ENCODE measurements at places on chromosomes 2 and 18.

DNA sequence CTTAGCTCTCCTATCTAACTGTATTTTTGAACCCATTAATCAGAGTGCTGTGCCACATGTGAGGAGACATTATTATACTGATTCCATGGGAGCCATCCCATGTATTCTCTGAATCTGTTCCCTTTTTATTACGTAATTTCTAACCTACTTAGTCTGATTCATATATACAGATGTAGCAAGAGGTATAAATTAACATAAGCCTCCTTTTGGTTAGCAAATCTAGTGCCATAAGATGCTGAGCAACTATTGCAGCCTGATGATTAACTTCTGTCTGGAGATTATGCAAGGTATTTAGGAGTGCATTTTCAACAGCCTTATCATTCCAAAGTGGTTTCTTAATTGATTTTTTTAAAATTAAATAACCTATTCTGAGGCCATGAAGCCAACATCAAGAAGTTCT is 114.1 kb upstream of the MSH2 start:
- no peaks in the 10 kb centered on the region for H3K36me3 ChIP-seq
- no peak overlapping the region for H3K27ac ChIP-seq
- DNase-seq = no peak
- no peaks in the 10 kb centered on the region for H3K4me1 ChIP-seq
- H3K27me3 ChIP-seq = no peaks in the 10 kb centered on the region

DNA sequence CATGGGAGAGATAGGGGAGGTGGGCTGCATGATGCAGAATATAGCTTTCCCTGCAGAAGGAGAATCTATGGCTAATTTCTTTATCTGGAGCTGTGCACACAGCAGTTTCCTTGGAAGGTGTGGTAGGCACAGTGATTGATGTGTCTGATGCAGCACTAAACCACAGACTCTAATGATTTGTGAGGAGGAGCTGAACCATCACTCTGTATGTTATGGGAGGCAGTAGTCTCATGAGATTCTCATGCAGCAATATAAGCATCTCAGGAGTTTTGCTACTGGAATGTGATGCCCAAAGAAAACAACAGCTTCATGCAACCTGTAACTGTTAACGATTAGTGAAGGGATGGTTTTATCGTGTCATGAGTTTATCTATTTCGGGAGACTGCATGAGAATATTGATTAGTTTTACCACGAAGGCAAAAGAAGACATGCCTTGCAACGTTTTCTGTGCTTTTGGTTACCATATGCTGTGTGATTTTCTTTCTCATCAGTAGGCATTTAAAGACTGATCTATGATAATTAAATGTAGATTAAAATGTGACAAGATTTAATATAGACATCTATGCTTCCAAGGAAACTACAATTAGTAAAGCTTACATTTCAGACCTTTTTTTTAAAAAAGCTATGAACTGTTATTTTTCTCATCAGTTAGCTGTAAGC is 286.8 kb downstream of the ARL6IP6 start:
- no peaks in the 10 kb centered on the region for H3K36me3 ChIP-seq
- H3K27me3 ChIP-seq = no peaks in the 10 kb centered on the region
- H3K27ac ChIP-seq = no peak overlapping the region
- H3K4me1 ChIP-seq = no peaks in the 10 kb centered on the region
- no peak for DNase-seq
- no peak overlapping the region for H3K4me3 ChIP-seq

GRCh38 chr2:216242365-216242764 is 129.9 kb downstream of the MARCHF4 start:
- H3K36me3 ChIP-seq = no peaks in the 10 kb centered on the region
- H3K4me1 ChIP-seq = no peaks in the 10 kb centered on the region
- DNase-seq = no peak
- no peak overlapping the region for H3K27ac ChIP-seq
- H3K27me3 ChIP-seq = no peaks in the 10 kb centered on the region

GRCh38 chr18:42365591-42365990 is 410.6 kb downstream of the PIK3C3 start:
- no peak overlapping the region for H3K4me3 ChIP-seq
- no peaks in the 10 kb centered on the region for H3K27me3 ChIP-seq
- no peaks in the 10 kb centered on the region for H3K36me3 ChIP-seq
- H3K27ac ChIP-seq = no peak overlapping the region
- H3K4me1 ChIP-seq = no peaks in the 10 kb centered on the region

GRCh38 chr2:149258531-149258930 is 71.9 kb upstream of the LYPD6 start:
- H3K27ac ChIP-seq = no peak overlapping the region
- DNase-seq = no peak
- no peaks in the 10 kb centered on the region for H3K4me1 ChIP-seq
- H3K4me3 ChIP-seq = no peak overlapping the region
- no peaks in the 10 kb centered on the region for H3K36me3 ChIP-seq
